ENCODE measurements at places on chromosomes 7 and 10.

GRCh38 chr10:86711513-86712316, 43.4 kb downstream of the LDB3 start:
- DNase-seq: no peak

GRCh38 chr7:44637788-44638594, 31.6 kb downstream of the OGDH start:
- peak; percentile 69 for DNase-seq

- no peak for DNase-seq
Measured at GRCh38 chr10:44164251-44164956, 220.5 kb downstream of the CXCL12 start.

DNA sequence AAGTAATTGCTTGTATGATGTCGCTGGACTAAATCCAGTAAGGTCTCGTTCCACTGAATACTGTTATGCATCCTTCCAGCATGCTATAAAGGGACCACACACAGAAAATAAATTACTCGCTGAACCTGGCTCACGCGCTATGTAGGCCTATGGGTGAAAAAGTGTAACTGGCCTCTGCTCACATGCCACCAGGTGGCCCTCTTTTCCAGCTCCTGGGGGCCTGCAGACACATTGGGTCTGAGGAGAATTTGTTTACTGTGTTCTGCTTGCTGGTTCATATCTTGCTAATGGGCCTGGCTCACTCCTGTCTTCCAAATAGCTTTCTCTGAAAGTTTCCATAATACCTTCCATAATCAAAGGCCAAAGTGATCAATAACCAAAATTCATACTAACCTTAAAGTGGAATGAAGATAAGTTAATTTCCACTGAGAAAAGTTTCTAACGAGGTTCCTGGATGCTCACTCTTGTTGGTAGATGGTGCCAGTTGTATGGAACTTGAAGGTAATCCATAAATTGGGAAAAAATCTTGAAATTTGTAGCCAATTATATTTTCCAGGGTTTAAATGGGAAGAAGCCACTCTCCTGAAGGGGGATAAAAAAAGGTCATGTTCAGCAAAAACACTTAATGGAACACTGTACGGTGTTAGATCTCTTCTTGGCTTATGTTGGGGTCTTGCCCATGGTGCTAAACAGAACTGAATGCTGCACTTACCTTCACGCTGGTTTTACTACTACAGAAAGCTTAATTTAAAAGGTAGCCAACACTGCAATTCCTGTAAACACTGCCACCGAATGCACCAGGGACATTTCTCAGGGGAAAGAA, 27.0 kb upstream of the ZPBP start:
- DNase-seq: peak; percentile 9

DNA sequence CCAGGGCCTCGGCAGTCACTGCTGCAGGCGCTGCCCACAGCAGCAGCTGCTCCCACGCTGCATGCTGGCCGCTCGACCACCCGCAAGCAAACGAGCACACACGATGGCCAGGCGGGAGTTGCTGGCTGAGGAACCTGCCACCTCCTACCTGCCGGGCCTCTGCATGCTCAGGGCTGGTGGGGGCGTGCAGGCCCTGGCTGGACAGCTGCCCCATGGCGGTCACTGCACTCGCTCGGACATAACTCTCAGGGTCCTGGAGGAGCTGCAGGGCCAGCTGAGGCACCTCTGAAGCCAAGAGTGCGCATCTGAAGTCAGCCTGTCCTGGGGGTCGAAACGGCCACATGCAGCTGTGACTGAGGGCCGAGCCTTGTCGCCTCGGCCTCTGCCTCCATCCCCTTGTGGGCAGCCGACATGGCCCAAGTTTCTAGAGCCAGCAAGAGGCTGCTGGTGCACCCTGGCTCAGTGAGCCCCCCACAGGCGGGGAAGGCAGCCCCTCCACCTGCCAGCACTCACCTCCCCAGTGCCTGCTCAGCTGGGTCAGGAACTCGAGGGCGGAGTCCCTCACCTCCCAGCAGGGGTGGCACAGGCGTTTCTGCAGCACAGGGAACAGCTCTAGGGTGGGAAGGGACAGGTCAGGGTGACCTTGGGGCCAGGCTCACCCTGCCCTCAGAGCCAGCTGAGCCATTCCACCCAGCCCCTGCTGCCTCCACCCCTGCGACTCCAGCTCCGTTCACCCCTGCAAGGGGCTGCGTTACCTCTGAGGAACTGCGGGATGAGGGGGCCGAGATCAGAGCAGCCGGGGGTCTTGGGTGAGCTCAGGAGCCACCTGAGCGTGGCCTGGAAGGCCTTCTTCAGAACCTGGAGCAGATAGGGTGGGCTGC, 16.1 kb downstream of the BRAT1 start:
- no peak for DNase-seq
